ENCODE measurements at places on chromosomes 5 and 9.

DNA sequence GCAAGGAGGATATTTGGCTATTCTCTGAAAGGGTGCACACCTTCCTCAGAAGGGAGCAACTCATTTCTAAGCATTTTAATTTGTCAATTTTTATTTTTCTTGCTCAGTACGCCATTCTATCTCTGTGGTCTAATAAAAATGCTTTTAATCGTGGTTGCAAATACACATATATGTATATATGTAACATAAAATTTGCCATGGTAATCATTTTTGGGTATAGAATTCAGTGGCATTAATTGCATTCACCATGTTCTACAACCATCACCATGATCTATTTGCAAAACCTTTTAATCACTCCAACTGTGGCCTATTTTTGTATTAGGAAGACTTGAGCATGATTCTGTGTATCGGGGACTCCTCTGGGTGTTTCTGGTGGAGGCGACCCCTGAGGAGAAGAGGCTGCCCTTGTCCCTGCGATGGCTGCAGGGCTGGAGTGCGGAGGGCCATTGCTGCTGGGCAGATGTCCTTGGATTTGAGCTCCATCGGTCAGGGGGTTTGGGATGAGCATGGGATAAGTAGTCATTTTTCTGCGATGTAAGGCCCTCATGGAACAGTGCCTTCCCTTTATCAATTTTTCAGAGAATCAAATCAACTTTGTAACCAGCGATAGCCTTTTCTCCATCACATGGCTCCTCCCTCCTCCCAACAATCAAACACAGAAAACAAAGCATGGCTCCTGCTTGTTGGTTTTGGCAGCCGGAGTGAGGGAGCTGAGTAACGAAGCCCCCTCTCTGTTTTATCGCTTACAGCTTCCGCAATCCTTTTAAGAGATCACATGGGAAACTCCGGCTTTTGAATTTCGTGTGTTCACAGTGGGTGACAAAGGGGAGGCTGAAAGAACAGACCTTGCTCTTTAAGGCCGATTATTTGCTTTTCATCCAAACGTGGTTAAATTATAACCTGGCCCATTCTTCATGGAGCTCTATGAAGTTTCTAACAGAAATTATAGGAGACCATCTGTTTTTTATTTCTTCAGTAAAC, 187.3 kb downstream of the TENT4A start:
- no peak for DNase-seq

- no peak for DNase-seq
These were observed 8.2 kb downstream of the PHYKPL start for GRCh38 chr5:178224403-178224802.

DNA sequence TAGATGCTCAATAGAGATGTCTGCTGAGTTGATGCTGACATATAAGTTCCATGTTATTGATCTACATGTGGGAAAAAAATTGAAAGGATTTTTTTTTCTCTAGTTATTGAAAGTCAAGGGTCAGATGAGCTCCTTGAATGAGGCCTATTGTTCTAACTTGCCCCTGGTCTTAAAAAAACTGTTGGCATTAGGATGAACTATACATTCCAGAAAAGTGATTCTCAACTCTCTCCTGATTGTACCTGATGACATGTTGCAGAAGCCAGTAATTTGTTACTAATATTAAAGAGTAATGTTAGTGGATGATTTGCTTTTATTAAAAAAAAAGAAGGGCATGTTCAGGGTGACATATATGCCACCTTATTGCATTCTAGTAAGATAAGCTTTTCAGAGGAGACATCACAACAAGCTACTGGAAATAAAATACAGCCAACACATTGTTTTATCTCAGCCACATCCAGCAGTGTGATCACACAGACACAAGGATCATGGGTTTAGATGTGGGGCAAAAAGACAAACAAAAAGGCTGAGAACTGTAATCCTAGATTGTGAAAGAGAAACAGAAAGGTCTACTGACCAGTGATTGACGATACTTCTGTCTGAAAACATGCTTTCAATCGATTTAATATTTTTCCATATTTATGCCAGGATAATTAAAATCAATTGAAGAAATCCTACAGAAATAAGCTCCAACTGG, 1314.1 kb upstream of the C9orf72 start:
- DNase-seq: no peak

- DNase-seq: no peak
These were observed 79.6 kb downstream of the PHAX start for GRCh38 chr5:126680191-126680817.

GRCh38 chr5:90477073-90477472, 2.4 kb downstream of the POLR3G start:
- no peak for DNase-seq

GRCh38 chr5:58482536-58482935, 8.7 kb upstream of the GAPT start:
- DNase-seq: no peak

- no peak for DNase-seq
These were observed 139.3 kb downstream of the AOPEP start for GRCh38 chr9:94865582-94866452.

DNA sequence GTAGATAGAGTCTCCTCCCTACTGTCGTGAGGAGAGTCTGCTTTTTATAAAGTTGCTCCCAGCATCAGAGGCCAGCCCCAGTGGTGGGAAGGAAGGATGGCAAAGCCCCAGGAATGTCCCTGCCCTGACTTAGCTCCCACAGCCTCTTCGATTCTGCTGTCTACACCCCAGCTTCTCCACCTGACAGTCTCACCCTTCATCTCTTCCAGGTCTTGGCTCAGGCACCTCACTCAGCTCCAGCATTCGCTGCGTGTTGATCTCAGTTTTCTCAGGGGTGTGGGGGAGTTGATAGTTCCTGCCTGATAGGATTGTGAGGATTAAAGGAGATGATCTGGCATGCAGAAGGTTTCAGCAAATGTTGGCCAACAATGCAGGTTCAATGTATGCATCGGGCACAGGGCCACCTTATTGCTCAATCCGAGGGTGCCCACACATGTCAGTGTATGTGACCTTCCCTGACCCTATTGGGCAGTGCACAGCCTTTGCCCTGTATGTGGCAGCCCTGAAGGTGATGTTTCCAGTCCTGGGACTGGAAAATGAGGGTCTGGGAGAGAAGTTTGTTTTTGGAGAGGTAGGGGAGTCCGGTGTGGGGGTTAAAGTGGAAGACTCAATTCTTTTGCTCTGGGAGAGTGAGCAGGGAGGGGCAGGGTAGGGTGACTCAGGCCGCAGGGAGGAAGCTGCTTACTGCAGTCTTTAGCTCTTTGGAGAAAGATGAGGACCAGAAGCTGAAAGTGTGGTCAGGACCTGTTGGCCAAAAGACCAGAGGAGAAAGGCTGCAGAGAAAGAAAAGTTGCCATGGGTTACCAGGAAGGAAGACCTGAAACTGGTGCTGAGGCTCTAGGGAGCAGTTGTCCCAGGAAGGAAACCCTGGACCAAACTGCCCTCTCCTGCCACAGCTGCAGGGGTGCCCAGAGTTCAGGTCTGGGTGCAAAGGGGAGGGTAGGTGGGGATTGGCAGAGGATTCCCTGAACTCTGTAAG, 153.2 kb downstream of the MACROH2A1 start:
- DNase-seq: no peak

GRCh38 chr5:65264420-65264819, 217.3 kb downstream of the ADAMTS6 start:
- DNase-seq: no peak

DNA sequence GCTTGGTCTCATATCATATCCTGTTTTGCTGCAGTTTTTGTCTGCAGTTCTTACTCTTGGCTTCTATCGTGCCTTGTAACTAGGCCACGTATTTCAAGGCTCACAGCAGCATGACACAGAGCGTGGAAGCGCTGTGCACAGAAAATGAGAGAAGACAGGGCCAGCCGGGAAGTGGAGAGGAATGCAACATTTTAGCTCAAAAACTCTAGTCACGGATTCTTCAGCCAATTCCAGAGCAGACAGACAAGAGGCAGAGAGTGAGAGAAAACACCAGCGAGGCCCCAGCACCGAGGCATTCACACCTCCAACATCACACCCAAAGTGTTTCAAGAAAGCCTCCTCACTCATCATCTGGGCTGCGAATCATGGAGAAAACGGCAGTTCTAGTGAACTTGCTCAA, 160.8 kb downstream of the DNAH5 start:
- no peak for DNase-seq

GRCh38 chr5:74685979-74686631, 1.1 kb downstream of the HEXB start:
- no peak for DNase-seq

GRCh38 chr5:115817386-115817785, 927 bp upstream of the CDO1 start:
- DNase-seq: no peak

DNA sequence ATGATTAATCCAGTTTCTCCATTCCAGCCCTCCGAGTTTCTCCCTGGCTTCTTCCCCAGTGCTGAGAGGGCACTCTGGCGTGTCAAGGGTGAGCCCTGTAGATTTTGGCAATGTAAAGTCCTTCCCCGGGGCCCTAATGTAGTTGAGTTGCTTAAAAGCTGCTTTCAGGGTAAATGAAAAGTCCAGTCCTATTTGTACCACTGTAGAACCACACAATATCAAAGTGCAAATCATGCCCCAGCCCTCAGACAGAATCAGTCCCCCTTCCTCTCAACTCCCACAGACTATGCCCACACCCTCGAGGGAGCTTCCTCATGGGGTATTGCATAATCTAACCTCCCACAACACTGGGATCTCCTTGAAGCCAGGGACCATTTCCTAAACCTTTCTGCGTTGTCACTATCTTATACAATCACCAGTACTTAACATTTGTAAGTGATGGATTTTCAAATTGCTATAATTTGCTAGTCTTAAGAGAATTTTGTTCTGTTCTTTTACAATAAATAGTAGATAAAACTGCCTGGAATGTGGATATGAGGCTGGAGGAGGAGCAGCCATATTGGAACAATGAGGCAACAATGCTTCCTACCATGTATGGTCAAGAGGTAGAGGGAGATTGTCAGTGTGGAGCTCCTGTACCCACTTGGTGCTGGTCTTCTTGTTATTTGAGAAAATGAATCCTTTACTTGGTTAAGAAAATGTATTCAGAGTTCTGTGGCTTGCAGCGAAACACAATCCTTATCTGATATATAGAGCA, 34.4 kb downstream of the ZNF366 start:
- no peak for DNase-seq

DNA sequence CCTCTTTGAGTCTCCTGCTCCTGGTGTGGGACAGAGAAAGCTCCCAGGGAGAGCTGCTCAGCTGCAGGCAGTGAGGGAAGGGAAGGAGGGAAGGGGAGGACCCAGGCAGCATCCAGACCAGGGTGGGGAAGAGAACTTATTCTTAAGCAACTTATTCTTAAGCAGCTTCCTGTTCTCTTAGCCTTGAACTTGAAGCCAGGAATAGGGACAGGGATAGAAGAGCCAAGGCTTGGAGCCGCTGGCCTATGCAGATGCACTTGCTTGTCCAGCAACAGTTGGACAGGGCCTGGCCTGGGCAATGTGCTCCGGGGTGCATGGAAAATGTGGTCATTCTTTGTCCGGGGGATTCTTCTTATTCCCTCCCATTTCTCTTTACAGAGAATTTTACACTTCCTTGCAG, 31.4 kb upstream of the SPTLC1 start:
- no peak for DNase-seq

- no peak for DNase-seq
These were observed 1304.4 kb upstream of the CDH6 start for GRCh38 chr5:29889051-29889450.

Measured in CD4-positive, CD25-positive, alpha-beta regulatory T cell (primary cell).